Large intestine (tissue), 12 donors: ENCODE measurements at places on chromosomes 1 and 21. TPM values are rescaled to one million over a fixed set of nuclear protein-coding genes. Genes with fewer than 3 reads are reported as not detected.

GRCh38 chr1:12436345-12436658 is 181.7 kb downstream of the DHRS3 start:
- no peak for DNase-seq

DNA sequence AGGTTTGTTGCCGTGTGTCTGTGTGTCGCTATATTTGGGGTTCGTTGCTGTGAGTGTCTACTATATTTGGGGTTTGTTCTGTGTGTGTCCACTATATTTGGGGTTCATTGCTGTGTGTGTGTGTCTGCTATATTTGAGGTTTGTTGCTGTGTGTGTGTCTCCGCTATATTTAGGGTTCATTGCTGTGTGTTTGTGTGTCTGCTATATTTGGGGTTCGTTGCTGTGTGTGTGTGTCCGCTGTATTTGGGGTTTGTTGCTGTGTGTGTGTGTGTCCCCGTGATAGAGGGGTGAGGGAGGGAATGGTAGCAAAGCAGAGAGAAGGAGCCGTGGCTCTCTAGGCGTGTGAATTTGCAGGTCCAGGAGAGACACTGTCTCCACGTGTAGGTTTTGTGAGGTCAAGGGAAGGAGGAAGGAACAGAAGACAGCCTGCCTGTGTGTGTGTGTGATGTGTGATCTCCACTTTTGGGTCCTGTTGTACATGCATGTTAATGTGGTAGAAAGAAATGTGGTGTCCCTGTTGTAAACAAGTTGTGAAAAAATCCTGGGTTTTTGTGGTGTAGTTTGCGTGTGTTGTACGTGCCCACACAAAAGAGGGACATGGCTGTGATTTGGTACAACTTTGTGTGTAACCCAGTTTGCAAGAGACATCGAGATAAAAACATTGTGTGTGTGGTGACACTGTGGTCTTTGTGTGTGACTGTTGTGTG is 56.3 kb upstream of the ECE1 start:
- DNase-seq, result no peak

GRCh38 chr1:45677751-45678245 is 8.5 kb downstream of the GPBP1L1 start:
- no peak for DNase-seq

The USH2A gene
- polyA plus RNA-seq, result 0.06 TPM

DNA sequence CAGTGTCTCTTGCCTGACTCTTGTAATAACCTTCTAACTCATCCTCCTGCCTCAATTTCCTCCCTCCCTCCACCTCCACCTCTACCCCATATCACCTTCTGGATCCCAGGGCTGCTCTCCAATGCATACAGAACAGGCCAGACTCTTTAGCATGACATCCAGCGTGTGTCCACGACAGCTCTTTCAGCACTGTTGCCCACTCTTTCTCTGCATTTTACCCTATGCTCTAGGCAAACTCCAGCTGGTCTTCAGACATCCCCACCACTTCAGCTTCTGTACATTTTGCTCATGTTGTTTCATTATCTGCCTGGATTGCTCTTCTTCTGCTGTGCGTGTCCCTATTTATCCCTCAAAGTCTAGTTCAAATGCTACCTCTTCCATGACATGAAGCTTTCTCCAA is 4.8 kb downstream of the INKA2 start:
- no peak for DNase-seq

GRCh38 chr1:31189696-31190674 is 49.7 kb downstream of the NKAIN1 start:
- DNase-seq, result no peak
